Activated CD4-positive, alpha-beta T cell treated with anti-CD3 and anti-CD28 coated beads for 4 hours (primary cell): ENCODE measurements at places on chromosomes 2 and 18.
A peak's percentile ranks its signal among the peaks of the same experiment; 100 is the strongest.

GRCh38 chr2:201842131-201842860, 36.0 kb downstream of the CDK15 start:
- no peak for DNase-seq

GRCh38 chr2:60629801-60630385, 76.4 kb upstream of the BCL11A start:
- DNase-seq = no peak

DNA sequence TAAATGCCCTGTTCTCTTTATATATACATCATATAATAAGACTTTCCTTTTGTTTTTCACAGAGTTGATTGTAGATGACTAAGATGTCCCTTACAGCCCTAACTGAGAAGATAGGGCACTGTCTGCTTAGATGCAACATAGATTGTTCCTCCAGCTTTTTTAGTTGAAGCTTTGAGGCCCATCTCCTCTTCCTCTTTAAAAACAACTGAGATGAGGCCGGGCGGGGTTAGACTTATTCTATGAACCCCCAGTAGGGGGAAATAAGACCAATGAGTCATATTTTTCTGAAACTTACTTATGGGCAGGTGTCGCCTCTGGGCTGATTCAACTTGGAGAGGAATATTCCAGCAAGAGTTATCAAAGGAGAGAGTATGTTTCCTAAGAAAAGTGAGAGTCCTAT, 84.6 kb downstream of the FBXO15 start:
- no peak for DNase-seq

- DNase-seq = no peak
Observed at GRCh38 chr2:196054631-196055030, 14.0 kb downstream of the DNAH7 start.

GRCh38 chr2:202376460-202377206, 506 bp downstream of the BMPR2 start:
- peak; percentile 33 for DNase-seq

DNA sequence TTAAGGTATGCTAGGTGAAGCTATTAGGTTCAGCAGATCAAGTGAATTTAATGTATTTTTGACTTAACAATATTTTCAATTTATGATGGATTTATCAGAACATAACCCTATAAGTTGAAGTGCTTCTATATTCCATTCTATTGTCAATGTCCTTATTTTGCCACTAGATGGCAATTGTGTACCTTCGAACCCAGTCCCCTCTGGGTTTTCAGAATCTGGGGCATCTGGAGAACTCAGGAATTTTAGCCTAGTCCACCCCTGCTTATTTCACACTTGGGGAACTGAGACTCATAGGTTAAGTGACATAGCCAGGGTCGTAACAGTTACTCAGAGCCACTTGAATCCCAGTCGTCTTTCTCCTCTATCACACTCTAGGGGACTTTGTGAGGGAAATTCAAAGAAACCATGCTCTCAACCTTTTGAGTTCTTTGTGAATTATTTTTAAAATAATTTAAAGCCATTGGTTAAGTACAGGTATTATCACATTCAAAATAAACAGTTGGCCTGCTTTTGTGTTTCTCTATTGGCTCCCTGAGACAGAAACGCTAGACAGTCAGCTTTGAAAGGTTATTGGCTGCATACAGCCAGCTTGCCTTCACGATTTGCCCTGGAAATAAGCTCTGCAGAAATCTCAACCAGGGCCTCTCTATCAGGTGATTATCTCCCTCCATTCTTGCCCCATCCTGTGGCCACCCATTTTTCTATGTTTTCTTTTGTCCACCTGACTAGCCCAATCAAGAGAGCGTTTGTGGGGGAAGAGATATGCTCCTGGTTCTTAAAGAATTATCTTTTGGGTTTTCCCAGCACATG, 145.0 kb downstream of the TTC27 start:
- DNase-seq = no peak
